ENCODE measurements at places on chromosomes 16 and 17.

- no peak for DNase-seq
These were observed 780 bp upstream of the DCAKD start for GRCh38 chr17:45052052-45052772.

DNA sequence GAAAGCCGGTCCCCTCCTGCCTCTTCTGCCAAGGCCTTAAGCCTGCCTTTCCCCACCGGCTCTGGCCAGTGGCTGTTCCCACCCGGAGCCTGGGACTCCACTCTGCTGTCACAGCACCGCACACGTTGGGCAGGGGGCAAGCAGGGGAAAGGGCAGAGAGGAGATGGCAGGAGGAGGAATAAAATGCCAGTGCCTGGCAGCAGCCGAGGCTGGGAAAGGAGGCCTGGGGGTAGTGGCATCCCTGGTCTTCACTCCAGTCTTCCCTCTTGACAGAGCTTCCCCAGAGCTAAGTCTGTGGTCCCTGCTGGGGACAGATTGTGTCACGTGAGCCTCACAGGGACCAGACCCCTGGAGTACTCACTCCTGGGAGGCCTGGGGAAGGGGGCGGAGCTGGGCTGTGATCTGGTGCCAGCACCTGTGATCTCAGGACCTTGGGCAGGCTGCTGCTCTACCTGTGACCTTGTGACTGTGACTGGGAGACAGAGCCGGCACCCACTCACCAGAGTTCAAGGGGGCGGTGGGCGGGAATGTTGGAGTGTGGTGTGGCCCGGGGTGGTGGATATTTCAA, 97.2 kb upstream of the GSE1 start:
- no peak for DNase-seq

GRCh38 chr16:71584543-71585317, 7.8 kb upstream of the TAT start:
- no peak for DNase-seq

DNA sequence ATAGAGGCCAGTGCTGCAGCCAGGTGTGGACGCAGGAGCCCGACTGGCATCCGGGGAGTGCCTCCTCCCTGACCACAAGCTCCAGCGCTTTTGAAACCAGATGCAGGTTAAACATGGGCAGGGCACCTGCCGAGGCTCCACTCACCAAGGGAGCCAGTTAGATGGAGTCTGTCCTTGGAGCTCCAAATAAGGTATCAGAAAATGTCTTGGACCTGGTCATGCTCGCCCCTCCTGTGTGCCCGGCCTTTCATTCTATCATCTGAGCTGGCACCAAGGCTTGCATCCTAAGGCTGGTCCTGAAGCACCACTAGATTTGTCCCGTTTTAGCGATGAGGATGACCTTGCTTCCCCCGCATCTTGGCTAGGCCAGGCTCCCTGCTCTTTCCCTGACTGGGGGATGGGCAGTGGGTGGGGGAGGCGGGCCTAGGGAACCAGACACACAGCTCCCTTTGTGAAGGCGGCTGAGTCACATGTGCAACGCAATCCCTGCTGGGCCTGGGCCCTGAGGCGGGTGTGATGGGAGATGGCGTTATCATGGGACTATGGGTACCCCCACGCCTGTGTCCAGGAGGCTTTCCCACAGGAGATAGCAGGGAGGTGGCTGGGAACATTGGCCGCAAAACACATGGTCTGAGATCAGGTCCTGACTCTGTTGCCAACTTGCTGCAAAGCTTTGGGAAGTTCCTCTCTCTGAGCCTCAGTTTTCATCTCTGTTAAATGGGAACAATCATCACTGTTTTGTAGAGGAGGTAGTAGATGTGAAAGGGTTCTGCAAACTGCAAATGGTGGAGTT, 5.0 kb upstream of the ADGRG1 start:
- DNase-seq, result no peak

- no peak for DNase-seq
These were observed 9.1 kb downstream of the SHCBP1 start for GRCh38 chr16:46612121-46612520.

DNA sequence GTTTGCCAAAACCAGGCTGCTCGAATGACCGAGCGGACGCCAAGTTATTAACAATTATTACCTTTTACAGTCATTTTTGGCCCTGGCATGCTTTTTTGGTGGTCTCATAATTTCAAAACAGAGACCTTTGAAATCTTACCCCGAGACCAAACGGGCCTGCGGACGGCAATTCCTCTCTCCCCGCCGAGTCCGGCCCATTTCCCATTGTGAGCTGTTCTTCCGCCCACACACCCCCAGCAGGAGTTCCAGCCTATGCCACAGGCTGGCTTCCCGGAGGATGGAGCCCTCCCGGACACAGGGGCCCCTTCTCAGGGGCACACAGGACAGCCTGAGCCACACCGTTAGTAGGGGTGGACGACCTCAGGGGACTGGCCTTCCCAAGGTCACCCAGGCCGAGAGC, 130.7 kb downstream of the C16orf95 start:
- no peak for DNase-seq

DNA sequence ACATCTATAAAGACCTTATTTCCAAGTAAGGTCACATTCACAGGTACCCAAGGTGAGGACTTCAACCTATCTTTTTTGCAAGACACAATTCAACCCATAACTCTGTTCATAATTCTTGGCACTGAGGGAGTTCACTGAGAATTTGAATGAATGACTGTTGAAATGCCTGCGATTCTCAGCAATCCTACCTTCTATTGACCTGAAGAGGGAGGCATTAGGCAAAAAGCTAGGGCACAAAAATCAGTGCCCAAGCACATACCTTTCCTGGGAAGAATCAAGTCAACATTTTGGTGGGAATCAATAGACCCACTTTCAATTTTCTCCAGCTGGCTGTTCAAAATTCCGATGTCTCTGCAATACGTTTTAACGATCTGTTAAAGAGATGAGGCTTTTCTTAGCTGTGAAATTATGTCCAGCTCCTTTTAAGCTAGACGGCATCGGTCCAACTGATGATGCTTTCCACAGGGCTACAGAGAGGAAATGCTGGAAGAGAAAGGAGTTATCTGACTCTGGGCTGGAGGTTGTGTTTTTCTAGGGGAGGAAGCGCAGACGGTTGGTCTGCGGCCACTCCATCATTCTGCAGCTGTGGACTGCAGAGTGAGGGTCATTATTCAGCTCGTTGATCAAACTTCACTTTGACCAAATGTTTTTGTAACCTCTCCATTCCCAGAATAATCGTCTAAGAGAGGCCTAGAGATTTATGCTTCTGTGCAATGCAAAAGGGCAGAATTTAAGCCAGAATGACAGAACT, 25.2 kb downstream of the BCO1 start:
- DNase-seq, result no peak

- no peak for DNase-seq
These were observed 10.1 kb downstream of the MRM3 start for GRCh38 chr17:792277-792676.

DNA sequence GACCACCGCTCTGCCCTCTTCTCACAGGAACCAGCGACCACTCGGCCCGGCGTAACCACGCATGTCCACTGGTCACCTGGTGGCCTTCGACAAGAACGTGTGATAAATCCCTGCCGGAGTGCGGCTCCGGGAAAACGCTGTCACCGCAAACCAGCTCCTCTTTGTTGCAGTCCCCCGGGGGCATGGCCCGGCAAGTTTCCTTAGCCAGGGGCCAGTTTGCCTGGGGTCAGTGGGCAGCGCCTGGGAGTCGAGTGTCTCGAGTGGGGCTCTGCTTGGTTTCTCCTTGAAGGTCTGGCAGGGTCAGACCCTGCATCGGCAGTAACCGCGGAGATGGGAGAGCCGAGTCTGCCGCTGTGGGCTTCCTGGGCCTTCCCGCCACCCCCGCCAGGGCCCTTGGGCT, 52.5 kb downstream of the JPH3 start:
- DNase-seq, result no peak

DNA sequence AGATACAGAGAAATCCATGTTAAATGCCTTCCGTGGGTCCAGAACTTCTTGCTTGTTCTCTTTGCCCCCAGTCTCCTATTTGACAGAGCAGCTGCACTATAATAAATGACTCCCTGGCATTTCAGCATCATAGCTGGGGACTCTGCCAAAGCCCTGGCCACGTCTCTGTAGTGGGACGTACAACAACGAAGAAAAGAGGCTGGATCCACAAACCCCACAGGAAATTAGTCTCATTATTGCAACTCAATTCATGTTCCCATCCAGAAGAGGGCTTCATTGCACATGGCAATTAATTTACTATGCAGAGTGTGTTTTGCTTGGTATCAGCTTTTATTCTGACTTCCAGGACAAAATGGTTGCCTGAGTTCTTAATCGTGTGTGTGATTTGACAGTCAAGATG, 121.3 kb downstream of the CDH13 start:
- DNase-seq, result no peak

DNA sequence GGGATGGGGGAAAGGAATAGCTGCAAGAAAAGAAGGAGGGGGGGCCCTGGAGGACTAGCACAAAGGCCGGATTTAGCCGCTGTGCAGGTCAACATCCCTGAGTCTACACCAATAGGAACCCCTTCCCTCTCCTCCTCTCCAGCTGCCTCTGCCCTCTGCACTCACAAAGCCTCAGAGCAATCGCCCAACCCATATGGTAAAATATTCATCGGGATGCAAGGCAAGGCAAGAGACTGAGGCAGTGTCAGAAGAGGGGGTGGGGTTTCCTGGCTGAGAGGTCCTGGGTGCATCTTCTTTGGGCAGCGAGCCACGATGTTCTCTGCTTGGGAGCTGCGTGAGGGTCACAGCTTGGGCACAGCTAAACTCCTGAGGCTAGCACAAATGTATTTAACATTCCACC, 115.5 kb upstream of the NLRP1 start:
- DNase-seq, result no peak

- no peak for DNase-seq
These were observed 7.6 kb upstream of the ZNF629 start for GRCh38 chr16:30794634-30795033.

DNA sequence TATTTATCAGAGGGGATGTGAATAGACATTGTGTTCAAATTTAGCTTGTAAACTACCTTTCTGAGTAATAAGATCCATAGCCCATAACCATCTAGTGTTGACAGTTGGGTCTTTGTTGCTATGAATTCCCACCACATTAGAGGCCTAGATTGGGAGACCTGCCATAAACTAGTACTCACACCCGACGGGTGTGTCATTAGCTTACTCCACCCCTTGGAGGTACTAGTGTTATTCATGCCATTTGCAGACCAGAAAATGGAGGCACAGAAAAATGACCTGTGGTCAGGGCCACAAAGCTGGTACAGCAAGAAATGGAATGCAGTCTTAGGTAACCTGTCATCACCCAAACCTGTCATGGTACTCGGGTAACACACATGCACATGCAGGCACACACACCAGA, 41.3 kb upstream of the BCAR1 start:
- DNase-seq, result no peak

GRCh38 chr17:44749980-44750318, 8.8 kb upstream of the ADAM11 start:
- DNase-seq, result no peak

DNA sequence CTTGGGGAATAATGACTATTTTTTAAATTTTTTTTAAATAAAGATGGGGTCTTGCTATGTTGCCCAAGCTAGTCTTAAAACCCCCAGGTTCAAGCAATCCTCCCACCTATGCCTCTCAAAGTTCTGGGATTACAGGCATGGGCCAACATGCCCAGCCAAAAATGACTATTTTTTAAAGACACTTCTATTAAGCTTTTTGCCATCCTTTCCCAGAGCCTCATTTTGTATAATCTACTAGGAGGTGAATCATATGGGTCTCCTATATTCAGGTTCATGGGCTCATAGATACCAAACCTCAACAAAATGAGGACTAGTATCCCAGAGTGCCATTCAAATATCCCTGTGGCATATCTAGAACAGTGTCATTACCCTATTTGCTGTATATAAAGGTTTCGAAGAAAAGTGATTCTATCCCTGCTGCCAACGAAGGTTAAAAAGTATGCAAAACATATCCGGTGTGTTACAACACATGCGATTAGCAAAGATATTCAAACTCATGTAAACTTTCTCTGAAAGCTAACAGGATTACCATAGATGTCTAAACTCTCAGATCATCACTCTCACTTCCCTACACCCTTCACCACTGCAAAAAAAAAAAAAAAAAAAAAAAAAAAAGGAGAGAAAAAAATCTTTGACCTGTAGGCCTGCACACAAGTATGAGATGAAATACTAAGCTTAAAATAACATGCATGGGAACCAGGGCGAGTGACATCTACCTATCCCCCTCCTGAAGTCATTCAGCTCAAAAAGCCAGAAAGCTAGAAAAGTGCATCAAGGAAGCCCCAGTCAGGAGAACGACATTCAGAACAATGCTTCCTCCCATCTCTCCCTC, 23.5 kb downstream of the XPO6 start:
- no peak for DNase-seq

DNA sequence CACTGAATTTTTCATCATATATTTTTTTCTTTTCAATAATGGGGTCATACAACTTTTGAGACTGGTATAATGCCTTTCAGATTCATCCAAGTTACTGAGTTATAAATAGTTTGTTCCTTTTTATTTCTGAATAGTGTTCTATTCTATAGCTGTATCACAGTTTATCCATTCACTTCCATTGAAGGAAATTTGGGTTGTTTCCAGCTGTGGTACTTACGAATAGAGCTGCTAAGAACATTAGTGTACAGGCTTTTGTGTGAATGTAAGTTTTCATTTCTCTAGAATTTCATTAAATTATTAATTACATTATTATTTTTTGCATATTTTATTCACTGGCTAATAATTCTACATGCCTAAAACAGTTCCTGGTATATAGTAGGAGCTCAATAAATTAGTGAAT, 52.9 kb downstream of the SNTB2 start:
- DNase-seq, result no peak

GRCh38 chr16:8194794-8195193, 395.5 kb downstream of the TMEM114 start:
- no peak for DNase-seq
